Endodermal cell (in vitro differentiated cells): ENCODE measurements at places on chromosomes 16 and 17. TPM values are rescaled to one million over a fixed set of nuclear protein-coding genes. Genes with fewer than 3 reads are reported as not detected.

The RDM1 gene
- total RNA-seq = 11.5 to 21.4 TPM (median 14.2 TPM) in 3 replicates

The WNT3 gene
- total RNA-seq = 14.1 to 19.9 TPM (median 18.7 TPM) in 3 replicates

The PDILT gene
- not detected in 2 replicates for total RNA-seq

The TEKT5 gene
- total RNA-seq = 0.31 to 0.92 TPM (median 0.53 TPM) in 3 replicates

The OR3A3 gene
- not detected in 3 replicates for total RNA-seq

The CDRT15 gene
- not detected in 3 replicates for total RNA-seq

The MYH2 gene
- 0.86 and 0.99 TPM in 2 replicates for total RNA-seq

The C16orf96 gene
- 1.2 and 1.5 TPM in 2 replicates for total RNA-seq

The FA2H gene
- 1.4 to 2.1 TPM (median 2.1 TPM) in 3 replicates for total RNA-seq

DNA sequence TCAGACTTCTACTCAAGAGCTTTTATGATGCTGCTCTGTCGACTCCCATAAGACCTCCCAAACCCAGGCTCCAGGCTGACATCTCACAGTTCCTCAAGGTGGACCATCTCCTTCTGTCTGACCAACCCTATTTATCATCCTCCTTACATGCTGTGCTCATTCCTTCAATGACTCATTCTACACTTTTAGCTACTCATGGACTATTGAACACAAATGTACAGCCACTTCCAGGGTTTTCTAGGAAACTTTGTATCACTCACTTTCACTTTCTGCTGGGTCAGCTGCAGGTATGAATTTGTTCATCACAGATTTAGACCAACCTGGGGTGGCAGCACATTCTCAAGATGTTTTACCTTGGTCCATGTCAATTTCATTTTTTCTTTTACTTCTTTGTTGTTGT lies 162.4 kb upstream of the FAM20A start:
- DNase-seq = no peak
- peaks cover 3% of the 10 kb centered on the region for H3K4me1 ChIP-seq
- H3K27ac ChIP-seq = no peak overlapping the region
- H3K4me3 ChIP-seq = no peak overlapping the region
- H3K27me3 ChIP-seq = no peaks in the 10 kb centered on the region

DNA sequence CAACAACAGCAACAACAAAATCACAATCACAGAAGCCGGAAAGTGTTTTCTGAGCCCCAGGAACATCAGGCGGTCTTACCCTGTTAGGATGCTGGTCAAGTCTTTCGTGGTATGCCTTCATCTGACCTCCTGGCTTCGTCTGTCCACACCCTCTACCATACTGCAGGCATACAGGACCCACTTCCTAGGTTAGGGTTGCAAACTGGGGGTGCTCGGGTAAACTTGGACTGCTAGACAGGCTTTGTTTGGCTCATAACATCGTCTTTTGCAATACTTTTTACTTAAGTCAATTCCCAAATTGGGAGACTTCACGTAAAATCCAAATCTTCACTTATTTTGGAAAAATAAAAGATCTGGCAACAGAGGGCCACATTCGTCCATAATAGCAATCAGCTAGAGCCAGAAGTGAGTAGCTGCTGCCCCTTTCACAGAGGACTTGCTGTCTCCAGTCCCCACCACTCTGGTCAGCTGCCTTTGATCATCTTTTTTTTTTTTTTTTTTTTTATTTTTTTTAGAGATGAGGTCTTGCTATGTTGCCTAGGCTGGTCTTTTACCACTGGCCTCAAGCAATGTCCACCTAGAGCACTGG lies 30.0 kb downstream of the CHD9 start:
- peaks cover 14% of the 10 kb centered on the region for H3K27me3 ChIP-seq
- H3K4me3 ChIP-seq = no peak overlapping the region
- no peaks in the 10 kb centered on the region for H3K36me3 ChIP-seq

DNA sequence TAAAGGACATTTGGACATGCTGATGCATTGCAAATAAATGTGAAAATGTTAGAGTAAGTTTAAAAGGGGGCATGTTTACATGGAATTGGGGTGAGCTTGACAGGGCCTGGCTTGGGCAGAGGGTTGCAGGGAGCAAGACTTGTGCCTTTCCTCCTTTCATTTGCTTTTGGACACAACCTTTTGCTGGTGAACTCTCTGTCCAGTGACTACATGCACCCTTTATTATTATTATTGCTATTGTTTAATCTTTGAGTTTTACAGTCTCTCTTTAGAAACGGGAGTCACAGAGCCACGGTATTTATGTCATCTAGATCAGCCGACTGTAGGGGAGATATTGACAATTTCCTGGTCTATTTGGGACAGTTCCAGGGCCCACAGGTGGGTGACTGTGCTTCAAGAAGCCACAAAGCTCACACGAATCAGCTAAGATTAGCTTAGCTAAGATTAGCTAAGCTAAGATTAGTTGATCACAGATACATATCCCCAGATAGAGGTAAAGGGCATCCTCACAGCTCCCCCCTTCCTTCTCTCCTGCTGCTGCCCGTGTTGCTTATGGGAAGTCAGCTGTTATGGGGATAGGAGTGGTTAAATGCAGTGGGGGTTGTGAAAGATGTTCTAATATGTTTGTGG lies 28.9 kb upstream of the ETV4 start:
- H3K36me3 ChIP-seq = no peaks in the 10 kb centered on the region
- H3K4me1 ChIP-seq = peaks cover 28% of the 10 kb centered on the region
- no peak overlapping the region for H3K27ac ChIP-seq
- no peak for DNase-seq
- peaks cover 21% of the 10 kb centered on the region for H3K27me3 ChIP-seq

DNA sequence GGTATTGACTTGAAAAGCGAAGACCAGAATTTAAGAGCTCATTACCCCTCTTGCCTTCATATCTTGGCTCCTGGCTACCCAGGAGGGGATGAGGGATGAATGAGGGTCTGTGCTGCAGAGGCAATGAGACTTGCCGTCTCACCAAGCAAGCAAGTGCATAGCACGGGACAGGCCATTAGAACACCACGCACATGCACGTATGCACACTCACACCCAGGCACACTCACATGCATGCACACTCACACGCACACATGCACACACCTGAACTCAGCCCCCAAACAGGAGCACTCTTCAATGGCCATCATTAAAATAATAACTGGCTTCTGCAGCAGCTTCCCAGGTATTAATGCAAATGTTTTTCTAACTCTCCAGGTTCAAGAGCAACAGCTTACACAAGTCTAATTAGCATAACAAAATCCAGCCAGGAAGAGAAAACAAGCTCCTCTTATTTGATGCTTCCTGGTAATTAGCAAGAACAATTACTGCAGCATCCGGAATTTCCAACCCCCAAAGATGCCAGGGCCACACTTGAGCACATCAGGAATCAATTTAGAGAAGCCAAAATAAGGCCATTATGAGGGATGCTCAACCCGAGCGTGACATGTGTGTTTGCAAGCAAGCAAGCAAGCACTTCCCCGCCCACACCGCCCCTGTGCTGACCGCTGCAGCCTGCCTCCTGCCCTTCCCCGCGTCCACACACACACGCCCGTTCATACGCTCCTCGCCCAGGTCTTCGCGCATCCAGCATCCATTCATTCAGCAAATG lies 171.6 kb upstream of the TNRC6C start:
- no peak overlapping the region for H3K4me3 ChIP-seq
- DNase-seq = peak; percentile 83
- H3K4me1 ChIP-seq = no peaks in the 10 kb centered on the region

DNA sequence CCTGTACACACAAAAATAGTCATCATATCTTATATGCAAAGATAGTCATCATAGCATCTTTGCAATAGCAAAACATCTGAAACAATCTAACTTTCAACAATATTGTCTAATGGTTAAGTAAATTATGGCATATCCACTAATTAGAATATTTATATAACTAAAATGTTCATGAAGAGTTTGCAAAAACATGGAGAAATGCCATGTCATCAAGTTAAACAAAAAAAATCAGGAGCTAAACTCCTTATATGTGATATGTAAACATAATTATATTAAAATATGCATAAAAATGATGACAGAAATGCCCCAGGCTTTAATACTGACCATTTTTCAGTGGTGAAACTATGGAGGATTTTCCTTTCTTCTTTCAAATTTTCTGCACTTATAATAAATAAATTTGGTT lies 22.3 kb upstream of the XYLT1 start:
- no peaks in the 10 kb centered on the region for H3K27me3 ChIP-seq
- H3K27ac ChIP-seq = no peak overlapping the region
- DNase-seq = no peak
- H3K4me3 ChIP-seq = no peak overlapping the region
- no peaks in the 10 kb centered on the region for H3K4me1 ChIP-seq

DNA sequence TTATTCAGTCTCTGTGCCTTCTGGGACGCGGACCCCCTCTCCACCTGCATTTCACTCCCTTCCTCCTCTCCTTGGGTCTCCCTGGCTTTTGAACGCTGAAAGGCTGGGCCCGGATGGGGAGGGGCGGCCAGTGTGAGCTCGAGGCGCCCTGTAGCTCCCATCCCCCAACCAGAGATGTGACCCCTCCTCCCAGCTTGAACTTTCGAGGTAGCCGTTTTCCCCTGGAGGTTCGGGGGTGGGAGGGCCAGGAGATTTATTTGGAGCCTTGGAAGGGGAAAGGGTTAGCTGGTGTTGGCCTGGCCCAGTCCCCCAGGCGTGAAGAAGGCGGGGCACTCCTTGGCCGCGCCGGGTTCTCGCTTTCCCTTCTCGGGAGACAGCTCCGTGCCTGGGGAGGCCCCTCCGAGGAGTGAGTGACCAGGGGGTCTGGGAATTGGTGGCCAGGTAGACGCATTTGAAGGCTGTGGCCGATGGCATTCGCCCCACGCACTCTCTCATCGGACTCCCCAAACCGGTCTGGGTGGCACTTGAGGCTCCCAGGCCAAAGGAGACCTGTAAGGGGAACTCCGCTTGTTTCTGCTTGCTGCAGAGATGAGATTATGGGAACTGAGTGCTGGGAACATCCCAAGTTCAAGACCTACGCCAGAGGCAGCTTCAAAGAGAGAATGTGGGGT lies 942 bp downstream of the LDAF1 start:
- peaks cover 33% of the 10 kb centered on the region for H3K36me3 ChIP-seq
- H3K4me1 ChIP-seq = no peaks in the 10 kb centered on the region
- DNase-seq = peak; percentile 80
- no peaks in the 10 kb centered on the region for H3K27me3 ChIP-seq

GRCh38 chr16:54268766-54269165 lies 17.8 kb downstream of the IRX3 start:
- no peak overlapping the region for H3K4me3 ChIP-seq
- H3K27ac ChIP-seq = no peak overlapping the region
- no peaks in the 10 kb centered on the region for H3K27me3 ChIP-seq
- no peak for DNase-seq
- no peaks in the 10 kb centered on the region for H3K36me3 ChIP-seq

DNA sequence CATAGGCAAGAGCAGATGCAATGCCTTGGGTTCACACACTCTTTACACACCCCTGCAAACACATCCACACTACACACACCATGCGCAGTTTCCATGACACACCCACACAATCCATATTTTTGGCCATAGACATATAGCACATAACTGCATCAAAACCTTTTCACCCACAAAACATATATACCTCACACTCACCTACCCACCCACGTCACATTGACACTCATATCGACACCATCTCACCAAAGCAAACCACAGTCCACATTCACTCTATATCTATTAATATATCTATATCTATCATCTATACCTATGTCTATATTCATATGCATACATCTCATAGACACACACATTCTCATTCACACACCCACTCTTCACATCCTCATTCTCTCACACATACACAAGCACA lies 246.9 kb downstream of the SHISA9 start:
- no peak overlapping the region for H3K4me3 ChIP-seq
- no peaks in the 10 kb centered on the region for H3K27me3 ChIP-seq
- no peak overlapping the region for H3K27ac ChIP-seq

GRCh38 chr16:88533932-88534637 lies 36.1 kb upstream of the ZC3H18 start:
- no peak overlapping the region for H3K27ac ChIP-seq
- DNase-seq = peak; percentile 92
- peaks cover 7% of the 10 kb centered on the region for H3K36me3 ChIP-seq
- H3K27me3 ChIP-seq = no peaks in the 10 kb centered on the region
- H3K4me3 ChIP-seq = no peak overlapping the region

- no peak overlapping the region for H3K4me3 ChIP-seq
- H3K27ac ChIP-seq = no peak overlapping the region
- no peaks in the 10 kb centered on the region for H3K36me3 ChIP-seq
- DNase-seq = no peak
- peaks cover 11% of the 10 kb centered on the region for H3K27me3 ChIP-seq
Observed at GRCh38 chr17:33786478-33786877, 468.6 kb upstream of the CCL2 start.

DNA sequence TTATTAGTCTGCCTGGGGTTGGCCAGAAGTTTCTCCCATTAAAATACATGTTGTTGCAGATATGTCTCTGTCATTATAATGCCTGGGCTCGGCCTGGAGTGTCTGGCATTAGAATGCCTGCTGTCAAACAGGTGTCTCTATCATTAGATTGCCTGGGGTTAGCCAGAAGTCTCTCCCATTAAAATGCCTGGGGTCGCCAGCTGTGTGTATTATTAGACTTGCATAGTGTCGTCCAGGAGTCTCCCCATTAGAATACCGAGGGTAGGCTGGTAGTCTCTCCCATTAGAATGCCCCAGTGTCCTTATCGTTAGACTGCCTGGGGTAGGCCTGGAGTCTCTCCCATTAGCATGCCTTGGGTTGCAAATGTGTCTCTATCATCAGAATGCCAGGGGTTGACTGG lies 2270.8 kb downstream of the TP53TG3F start:
- H3K4me3 ChIP-seq = no peak overlapping the region
- no peak overlapping the region for H3K27ac ChIP-seq
- H3K27me3 ChIP-seq = no peaks in the 10 kb centered on the region
- DNase-seq = no peak
- H3K36me3 ChIP-seq = no peaks in the 10 kb centered on the region

- H3K4me1 ChIP-seq = no peaks in the 10 kb centered on the region
- H3K27me3 ChIP-seq = no peaks in the 10 kb centered on the region
- H3K36me3 ChIP-seq = peaks cover 3% of the 10 kb centered on the region
- H3K27ac ChIP-seq = no peak overlapping the region
Observed at GRCh38 chr17:67562005-67562404, 155.7 kb upstream of the NOL11 start.

DNA sequence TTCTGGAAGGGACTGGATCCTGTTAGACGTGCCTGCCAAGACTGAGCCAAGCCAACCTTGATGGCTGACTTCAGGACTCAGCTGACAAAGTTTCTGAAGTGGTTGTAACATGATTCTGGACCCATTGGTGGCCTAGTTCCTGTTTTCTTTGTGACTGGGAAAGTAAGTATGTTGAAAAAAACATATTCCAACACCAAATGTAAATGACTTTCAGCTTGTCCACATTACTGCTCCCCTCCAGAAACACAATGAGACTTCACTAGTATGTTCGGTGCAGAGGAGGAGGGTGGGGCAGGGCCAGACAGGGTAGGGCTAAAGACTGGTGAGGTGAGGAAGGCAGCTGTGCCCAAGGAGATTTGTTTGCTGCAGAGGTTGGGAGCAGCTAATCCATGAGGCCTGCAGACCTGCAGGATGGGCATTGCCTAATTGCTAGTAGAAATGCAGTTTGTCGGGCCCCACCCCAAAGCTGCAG lies 26.4 kb downstream of the NMT1 start:
- H3K4me1 ChIP-seq = no peaks in the 10 kb centered on the region
- DNase-seq = no peak
- peaks cover 80% of the 10 kb centered on the region for H3K36me3 ChIP-seq
- H3K27ac ChIP-seq = no peak overlapping the region
- H3K4me3 ChIP-seq = no peak overlapping the region
- H3K27me3 ChIP-seq = no peaks in the 10 kb centered on the region
